Activated CD4-positive, alpha-beta T cell treated with anti-CD3 and anti-CD28 coated beads, Interleukin-2, amount 10 ng/mL, durations not matched to agents 24 days and 14 days (primary cell): ENCODE measurements at places on chromosomes 4 and X. TPM values are rescaled to one million over a fixed set of nuclear protein-coding genes. Genes with fewer than 3 reads are reported as not detected.
A peak's percentile ranks its signal among the peaks of the same experiment; 100 is the strongest.

DNA sequence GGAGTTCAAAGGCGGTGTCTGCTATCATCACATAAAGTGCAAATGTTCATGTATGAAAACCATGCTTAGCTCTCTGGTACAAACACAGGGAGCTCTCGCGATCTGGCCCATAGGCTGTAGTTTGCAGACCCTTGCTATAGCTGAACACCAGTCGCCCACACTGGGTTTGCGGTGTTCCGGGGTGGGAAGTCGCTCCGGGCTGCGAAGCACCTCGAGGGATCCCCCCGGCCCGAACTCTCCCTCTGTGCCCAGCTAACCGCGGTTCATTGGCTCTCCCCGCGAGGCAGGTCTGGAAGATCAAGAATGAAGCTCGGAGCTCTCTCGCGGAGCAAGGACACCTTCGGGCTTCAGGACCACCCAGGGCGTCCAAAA, 341 bp upstream of the PRPS2 start:
- no peak for DNase-seq

STBD1 gene
- 0.14 and 0.35 TPM in 2 replicates for total RNA-seq

DNA sequence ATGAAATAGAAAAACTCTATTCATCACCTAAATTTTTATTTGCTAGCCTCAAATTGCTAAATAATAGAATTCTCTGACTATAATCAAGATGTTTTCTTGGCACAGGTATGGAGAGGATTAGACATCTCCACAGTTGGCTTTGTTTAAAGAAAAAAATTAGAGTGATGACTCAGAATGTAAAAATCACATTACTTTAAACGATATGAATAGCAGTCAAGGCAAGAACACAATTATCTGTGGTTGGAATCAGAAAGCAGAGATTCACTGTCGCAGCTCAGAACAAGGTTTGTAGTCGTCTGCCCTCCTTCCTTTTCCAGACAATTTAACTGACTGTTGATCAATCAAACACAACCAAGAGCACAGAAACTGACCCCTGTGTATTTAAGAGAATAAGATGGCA, 32.2 kb upstream of the CCKAR start:
- no peak for DNase-seq

GAGE13 gene
- total RNA-seq = not detected in 2 replicates

DNA sequence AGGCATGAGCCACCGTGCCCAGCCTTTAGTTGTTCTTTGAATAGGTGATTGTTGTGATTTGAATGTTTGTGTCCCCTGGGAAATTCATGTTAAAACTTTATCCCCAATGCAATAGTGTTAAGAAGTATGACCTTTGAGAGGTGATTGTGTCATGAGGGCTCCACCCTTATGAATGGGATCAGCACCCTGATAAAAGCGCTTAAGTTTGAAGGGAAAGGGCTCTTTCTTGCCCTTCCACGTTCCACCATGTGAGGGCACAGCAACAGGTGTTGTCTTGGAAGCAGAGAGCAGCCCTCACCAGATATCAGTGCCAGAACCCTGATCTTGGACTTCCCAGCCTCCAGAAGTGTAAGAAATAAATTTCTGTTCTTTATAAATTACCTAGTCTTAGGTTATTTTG, 33.7 kb upstream of the RP2 start:
- no peak for DNase-seq

DNA sequence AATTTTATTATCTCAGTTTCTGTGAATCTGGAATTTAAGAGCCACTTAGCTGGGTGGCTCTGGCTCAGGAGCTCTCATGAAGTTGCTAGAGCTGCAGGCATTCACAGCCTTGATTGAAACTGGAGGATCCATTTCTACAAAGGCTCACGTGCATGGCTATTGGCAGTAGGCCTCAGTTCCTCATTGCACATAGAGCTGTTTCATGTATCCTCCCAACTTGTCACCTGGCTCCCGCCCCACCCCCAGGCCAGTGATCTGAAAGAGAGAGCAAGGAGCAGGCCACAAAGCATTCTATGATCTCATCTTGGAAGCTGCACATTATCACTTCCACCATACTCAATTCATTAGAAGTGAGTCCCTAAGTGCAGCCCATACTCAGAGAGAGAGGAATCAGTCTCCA, 18.5 kb upstream of the AP1AR start:
- DNase-seq = no peak

GRCh38 chr4:36351082-36351666, 69.8 kb downstream of the DTHD1 start:
- DNase-seq = peak; percentile 92

- DNase-seq = no peak
These were observed 25.8 kb downstream of the ANXA10 start for GRCh38 chr4:168118116-168118655.

CUL4B gene
- 30.4 and 30.5 TPM in 2 replicates for total RNA-seq

GRCh38 chr4:141356963-141357335, 136.3 kb downstream of the ZNF330 start:
- DNase-seq = no peak

- DNase-seq = peak; percentile 90
These were observed at the start of gene SETD7 for GRCh38 chr4:139556071-139556723. Gene SETD7 (minus strand): TSS chr4:139556219. CDS start chr4:139556137, 82 bp downstream.

GRCh38 chr4:116058129-116058528, 944.7 kb upstream of the NDST4 start:
- DNase-seq = no peak

- no peak for DNase-seq
These were observed 7.2 kb downstream of the STK26 start for GRCh38 chrX:132030264-132030663.

PIM2 gene
- total RNA-seq = 391 and 394 TPM in 2 replicates
